Iris pigment epithelial cell (primary cell): ENCODE measurements at places on chromosomes 5 and 9.
A peak's percentile ranks its signal among the peaks of the same experiment; 100 is the strongest.

- no peak for DNase-seq
Observed at GRCh38 chr5:108145351-108145750, 236.5 kb downstream of the FBXL17 start.

GRCh38 chr9:10704720-10705119, 91.9 kb upstream of the PTPRD start:
- peak; percentile 47 for DNase-seq

- no peak for DNase-seq
Observed at GRCh38 chr5:131926168-131926567, 19.3 kb downstream of the MEIKIN start.

DNA sequence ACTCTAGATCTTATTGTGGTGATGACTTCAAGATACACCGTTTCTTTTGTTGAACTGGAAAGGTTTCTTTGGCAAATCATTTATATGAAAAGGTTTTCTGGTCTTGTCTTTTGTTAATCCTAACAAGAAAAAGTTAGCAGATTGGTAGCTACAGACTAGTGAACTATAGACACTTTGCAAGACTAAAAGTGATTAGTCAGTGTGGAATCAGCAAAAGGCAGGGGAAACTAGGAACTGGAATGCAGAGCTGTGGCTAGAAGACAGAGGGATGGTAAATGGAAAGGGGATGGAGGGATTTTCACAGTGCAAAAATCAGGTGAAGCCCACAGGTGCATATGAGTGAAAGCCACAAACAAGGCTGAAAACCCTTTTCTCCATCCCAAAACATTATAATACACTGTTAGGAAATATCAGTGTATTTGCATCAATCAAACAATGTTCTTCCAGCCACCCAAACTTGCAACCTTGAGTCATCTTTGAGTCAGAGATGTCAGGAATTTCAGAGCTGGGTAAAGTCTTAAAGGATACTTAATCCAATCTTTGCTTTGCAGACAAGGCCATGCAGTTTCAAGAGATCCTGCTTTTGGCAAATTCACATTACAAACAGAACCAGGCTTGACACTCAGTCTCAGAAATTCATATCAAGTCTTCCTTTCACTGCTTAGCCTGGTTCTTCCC, 52.7 kb downstream of the PLK2 start:
- DNase-seq = peak; percentile 89

- no peak for DNase-seq
Observed at GRCh38 chr9:12809720-12810119, 34.9 kb downstream of the LURAP1L start.

- DNase-seq = no peak
Observed at GRCh38 chr5:127008300-127008975, 21.9 kb downstream of the MARCHF3 start.

- DNase-seq = peak; percentile 69
Observed at GRCh38 chr5:147661541-147661940, 121.0 kb downstream of the JAKMIP2 start.

DNA sequence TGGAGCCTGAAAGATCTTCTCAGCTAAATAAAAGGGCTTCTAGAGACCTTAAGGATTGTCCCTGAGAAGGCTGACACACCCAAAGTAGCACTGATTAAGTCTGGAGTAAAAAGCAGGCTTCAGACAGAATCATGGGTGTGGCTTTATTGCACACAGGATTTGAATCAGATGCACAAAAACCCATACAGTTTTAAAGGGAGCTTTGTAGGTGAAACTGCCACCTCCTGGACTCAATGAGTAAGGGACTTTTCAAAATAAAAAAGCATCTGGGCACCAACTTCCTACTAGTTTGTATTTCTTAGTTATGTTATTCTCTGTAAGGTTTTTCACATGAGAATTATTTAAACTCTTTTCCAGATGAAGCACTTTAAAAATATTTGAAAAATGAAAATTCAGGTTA, 129.4 kb downstream of the EDIL3 start:
- peak; percentile 55 for DNase-seq

- DNase-seq = no peak
Observed at GRCh38 chr5:154086641-154087040, 47.9 kb downstream of the MFAP3 start.

DNA sequence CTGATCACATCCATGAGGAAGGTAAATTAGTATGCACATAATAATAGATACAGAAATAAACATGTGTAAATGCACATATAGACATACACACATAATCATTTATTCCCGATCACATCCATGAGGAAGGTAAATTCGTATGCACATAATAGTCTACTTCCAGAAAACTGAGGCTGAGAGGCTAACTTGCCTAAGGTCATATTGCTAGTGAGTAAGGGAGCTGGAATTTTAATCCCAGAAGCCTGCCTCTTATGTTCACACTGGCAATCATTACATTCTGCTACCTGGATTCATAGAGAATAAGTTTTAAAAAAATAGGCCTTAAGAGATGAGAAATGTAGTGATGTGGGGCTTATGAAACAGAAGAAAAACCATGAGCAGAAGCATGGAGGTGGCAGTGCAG, 716.3 kb downstream of the BRINP1 start:
- no peak for DNase-seq

DNA sequence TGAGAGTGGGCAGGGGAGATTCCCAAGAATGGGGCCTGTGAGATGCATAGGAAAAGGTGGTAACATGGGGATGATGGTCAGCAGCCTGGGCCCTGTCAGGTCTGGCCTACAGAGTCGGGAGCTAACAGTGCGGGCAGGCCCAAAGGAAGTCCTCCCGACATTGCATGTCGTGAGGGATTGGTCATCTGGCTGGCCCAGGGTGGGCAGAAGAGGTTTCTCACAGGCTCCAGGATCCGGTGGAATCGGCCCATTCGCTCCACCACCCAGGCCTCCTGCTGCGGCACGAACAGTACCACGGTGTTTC, 514 bp downstream of the STOML2 start:
- DNase-seq = peak; percentile 20

- no peak for DNase-seq
Observed at GRCh38 chr9:89528131-89528530, 30.2 kb upstream of the SEMA4D start.

DNA sequence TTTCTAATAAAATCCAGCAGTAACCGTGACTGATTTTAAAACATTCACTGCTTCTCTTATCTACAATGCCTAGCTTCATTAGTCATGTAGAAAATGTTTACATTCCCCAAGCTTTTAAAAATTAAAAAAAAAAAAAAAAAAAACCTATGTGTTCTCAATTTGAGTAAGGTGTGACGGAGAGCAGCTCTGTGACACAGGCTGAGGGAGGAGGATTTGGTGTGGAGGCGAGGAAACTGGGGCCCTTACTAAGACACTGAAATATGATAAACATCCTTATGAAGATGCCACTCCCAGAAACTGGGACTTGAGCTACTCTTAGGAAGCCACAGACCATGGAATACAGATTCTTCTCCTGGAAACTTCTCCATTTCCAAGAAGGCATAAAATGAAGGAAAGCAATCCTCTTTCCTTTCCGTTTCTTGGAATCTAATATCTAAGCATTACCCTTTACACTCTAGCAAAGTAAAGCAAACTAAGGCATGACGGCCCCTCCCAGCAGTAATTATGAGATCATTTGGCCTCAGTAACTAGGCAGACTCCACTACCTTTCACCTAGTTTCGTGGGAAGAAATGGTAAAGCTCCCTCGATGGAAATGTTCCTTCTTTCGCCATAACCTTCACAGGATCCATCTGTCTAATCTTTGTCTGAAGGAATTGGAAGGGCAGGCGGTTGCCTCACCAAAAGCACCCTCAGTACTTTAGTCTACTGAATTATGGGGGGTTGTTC, 23.5 kb downstream of the GRAMD2B start:
- DNase-seq = peak; percentile 81

- peak; percentile 99 for DNase-seq
Observed at GRCh38 chr5:172902497-172903472, 56.4 kb upstream of the RPL26L1 start.

DNA sequence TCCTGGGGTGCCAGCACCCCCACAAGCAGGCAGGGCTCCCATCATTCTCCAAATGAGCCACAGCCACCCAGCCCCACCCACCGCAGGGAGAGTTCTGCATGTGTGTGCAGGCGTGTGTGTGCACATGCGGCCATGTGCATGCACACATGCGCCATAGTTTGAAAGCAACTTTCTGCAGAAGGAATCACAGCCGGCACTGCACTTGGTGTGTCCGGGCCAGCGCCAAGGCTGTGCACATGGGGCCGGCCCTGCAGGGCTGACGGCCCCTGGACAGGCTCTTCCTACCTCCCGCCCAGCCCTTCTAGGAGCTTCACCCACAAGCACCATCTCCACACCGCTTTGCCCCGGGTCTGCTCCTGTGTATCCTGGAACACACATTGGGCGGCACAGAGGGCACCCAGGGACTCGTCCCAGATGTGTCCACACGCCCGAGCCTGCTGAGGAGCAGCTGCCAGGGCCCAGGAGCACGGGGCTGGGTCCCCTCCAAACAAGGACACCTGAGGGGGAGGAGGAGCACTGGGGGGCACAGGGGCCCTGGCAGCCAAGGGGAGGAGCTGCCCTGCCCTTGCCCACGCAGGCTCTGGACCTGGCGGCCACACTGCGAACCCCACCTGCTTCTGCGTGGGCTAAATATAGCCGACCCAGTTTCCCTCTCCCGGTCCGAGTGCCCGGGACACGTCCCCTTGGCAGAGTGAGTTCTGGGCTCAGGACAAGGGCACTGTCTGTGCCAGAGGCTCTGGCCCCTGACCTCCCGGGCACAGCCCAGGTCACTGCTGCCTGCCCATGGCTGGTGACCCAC, 19.1 kb downstream of the TPPP start:
- DNase-seq = no peak

GRCh38 chr5:73591102-73591695, 25.7 kb downstream of the UTP15 start:
- peak; percentile 91 for DNase-seq
